ENCODE measurements at places on chromosomes 2 and 18. TPM values are rescaled to one million over a fixed set of nuclear protein-coding genes. Genes with fewer than 3 reads are reported as not detected.

DNA sequence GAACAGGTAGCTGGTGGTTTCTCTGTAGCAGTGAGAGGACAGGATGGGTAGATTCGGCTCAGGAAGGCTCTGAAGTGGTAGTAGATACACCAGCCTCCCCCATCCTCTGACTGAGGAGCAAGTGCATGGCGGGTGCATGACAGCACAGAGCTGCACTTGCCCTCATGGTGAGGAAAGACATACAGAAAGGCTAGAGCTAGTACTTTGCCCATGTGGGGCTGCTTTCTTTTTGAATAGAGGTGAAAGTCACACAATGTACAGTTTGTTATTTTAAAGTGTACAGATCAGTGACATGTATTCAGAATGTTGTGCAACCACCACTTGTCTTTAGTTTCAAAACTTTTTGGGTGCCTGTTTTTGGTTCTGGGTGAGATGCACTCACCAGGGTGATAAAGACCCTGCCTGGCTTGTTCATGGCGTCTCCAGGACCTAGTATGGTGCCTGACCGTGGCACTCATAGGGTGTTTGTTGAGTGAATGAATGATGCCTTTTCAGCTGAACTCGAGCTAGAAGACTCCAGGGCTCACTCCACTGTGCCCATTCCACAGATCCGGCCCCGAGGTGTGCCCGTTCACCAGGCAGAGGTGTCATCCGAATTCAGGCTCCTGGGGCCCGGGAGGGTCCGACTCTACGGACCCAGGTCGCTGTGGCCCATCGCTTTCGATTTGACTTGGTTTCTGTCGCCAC, 421 bp upstream of the VAMP5 start:
- DNase-seq = peak; percentile 32

DNA sequence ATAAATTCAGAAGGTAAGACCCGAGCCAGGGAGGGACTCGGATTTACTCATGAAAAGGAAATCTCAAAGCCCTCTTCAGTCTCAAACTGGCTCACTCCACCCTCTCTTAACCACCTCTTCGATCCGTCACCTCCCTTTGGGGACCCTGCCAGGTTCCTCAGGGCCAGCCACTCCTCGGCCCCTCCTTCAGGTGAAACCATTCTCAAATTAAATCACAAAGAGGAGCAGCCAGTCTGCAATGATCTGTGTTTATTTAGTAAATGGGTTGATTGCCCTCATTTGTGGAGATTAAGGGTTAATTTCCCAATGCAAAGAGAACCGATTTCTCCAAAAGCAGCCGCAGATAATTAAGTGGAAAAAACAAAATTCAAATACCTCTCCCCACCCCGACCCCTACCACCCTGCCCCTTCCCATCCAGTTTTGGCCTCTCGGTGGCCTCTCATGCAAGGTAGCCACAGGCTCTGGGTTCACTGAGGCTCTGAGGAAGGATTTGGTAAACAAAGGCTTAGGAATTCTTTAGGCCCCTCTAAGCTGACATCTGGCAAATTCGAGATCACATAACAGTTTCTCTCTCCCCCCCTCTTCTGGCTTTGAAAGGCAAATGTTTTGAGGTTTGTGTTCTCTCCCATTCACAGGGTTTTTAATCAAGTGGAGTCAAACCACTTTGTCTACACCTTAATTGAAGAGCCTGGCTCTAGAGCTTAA, 10.3 kb upstream of the FZD7 start:
- DNase-seq = no peak

DNA sequence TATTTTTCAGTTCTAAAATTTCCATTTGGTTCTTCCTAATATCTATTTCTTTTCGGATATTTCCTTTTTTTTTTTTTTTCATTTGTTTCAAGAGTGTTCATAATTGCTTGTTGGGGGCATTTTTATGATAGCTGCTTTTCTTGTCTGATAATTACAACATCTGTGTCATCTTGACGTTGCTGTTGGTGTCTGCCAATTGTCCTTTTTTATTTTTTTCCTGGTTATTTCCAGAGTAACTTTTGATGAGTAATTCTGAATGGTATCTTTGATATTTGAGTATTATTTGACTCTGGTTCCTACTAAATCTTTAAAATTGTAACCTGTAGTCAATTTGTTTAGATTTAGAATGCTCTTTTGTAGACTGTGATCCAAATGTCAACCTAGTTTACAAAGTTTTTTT, 51.3 kb upstream of the CHRNA1 start:
- no peak for DNase-seq

GRCh38 chr2:216683846-216684245, 11.5 kb downstream of the IGFBP5 start:
- DNase-seq = no peak

Gene SULT1C4
- total RNA-seq = not detected

Gene CRYBA2
- total RNA-seq = not detected
